Activated naive CD4-positive, alpha-beta T cell treated with Interleukin-2 at 50 U/mL for 16 hours (primary cell): ENCODE measurements at places on chromosomes 1 and 21.

DNA sequence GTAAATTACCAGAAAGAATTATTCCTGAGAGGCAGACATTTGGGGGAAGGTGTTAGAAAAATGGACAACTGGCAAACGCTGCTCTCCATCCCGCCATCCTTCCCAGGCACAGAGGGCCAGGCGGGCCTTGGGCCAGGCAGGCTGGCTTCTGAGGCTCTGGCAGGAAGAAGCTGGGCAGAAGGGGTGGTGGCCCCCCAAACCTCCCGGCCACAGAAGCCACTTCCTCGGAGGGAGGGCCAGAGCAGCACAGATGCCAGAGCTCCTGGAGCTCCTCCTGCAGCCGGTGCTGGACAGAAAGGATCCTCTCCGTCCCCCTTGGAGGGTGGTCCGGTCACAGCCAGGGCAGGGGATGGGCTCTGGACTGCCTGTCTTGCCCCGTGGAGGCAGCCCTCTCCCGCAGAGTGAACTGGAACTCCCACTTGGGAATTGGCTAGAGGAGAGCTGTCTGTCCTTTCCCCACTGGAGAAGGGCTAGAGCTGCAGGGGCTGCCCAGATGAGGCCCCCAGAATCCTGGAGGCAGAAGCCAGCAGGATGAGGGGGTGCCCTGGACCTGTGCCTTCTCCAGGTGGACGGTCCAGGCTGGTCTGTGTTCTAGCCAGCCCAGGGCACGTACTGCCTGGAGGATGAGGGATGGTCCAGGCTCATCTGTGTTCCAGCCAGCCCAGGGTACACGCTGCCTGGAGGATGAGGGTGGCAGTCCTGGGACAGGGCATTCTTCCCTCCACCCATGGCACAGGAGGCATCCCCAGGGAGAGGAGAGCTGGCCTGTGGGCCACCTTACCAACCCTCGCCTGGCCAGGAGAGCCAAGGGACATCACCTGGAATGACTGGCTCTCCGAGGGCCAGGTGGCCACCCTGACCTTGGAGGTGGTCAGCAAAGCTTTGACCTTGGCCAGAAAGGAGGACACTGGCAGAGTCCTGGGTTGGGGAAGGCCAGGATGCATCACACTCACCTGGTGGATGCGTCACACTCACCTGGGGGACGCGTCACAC, 47.4 kb upstream of the ACTRT2 start:
- DNase-seq = no peak

DNA sequence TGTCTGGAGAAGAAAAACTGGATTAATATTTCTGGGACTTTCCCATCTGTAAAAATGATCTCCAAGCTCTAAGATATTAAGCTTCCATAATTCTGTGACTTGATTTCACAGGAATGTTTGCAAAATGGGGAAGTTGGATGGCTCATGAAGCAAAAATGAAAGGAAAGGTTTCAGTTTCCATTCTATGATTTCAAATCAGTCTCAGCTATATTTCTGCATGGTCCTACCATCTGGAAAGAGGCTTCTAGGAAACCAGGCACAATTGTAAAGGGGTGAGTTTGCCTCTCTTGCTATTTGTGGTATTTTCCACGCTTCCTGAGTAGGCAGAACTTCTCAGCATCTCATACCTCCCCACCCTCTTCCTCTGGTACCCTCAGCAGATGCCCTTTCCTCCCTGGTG, 22.4 kb upstream of the ACTN2 start:
- no peak for DNase-seq

GRCh38 chr1:31855038-31855845, 39.4 kb upstream of the SPOCD1 start:
- DNase-seq = no peak

DNA sequence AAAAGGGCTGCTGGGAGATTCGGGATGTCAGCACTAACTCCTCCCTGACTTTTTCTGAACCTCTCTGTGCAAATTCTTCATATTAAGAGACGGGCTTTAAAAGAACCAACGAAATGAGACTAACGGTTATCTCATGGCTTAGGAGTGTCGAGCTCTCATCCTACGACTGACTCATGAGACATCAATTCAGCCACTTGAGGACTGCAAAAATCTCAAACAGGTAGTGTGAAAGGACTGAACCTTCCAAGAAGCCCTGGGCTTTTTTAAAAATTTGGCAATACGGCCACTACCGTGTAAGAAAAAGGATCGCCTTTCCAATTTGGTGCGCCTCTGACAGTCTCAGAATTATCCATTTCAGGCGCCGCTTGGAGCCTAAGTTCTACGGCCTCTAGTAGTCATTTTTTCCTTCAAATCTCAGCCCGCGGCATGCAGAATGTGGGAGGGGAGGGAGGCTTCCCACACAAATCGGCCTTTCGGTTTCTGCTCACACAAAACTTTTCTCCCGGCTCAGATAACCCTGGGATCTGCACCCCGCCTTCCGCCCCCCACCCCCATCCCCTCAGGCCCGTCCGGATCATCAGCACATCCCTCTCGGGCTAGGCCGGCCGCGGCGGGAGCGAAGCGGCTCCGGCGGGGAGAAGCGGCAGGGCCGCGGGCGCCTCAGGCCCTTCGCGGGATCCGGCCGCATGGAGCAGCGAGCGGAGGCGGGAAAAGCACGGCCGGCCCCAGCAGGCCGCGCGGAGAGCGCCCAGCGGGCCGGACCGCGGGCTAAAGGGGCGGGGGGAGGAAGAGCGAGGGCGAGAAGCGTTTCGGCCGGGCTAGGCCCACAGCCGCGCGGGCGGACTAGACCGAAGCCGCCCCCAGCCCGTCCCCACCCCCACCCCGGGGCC, 618 bp downstream of the HNRNPR start:
- DNase-seq = peak; percentile 67

DNA sequence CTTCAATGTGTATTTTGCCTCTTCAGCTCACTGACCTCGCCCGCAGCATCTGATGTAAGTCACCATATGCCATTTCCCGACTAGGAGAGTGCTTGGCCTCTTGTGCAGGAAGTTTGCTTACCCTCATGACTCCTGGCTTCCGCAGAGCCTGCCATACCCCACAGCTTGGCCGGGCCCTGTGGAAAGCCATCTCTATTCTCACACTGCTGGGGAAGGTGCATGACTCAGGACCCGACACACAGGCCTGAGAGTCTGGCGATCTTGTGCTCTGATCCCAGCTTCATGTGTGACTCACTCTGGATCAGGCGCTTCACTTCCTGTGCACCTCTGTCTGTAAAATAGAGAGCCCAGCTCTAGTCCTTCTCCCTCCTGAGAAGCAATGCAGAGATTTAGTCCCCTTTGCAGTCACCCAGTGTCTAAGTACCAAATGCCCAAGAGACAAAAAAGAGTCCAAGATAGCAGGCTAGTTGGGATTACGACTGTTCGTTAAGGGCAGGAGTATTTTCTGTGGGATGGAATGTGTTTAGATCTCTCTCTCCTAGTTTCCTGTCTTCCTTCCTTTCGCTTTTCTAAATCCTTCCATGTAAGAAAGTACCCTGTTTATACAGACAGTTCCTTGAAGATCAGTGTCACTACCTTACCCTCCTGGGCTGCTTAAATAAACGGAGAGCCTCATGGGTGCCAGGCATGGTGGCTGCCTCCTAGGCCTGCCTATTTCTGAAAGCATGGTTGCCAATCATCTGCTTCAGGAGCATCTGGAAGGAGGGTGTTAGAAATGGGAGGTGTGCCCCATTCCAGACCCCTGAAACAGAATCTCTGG, 62.8 kb upstream of the KIF26B start:
- no peak for DNase-seq

DNA sequence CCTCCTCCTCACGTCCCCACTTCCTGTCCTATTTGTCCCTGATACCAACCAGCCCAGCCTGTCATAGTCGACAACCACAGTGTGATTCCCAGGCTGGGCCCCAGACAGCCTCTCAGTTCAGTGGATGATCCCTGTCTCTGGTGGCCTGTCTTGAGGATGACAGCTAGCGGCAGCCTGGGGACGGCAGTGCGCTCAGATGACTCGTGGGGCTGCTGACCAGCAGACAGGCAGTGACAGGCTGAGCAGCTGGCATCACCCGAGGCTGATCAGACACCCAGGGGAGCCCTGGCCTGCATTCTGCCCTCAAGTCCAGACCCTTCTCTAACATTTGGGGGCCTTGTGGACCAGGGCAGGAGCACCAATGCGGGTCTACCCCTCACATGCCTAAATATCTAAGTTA, 21.0 kb downstream of the NKAIN1 start:
- no peak for DNase-seq

GRCh38 chr1:28800324-28800723, 11.6 kb upstream of the OPRD1 start:
- no peak for DNase-seq

GRCh38 chr1:18606443-18607288, 24.0 kb upstream of the PAX7 start:
- DNase-seq = no peak

DNA sequence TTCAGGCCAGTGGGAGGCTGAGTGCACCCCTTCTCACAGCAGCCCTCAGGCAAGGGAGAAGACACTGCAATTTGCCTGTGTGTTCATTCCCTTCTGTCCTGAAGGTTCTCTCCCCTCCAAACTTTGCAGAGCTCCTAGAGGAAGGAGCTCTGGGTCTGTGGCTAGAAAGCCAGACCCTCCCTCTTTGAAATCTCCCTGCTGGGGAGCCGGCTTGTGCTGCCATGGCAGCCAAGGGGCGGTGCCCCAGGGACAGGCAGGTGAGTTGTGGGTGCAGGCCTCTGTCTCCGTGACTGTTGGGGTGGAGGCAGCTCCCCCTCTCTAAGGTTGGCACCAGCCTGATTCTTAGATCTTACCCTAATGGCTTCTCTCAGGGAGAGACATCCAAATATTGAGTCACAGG, 53.0 kb downstream of the OLFML2B start:
- DNase-seq = no peak

- no peak for DNase-seq
Observed at GRCh38 chr1:22309572-22309971, 142.1 kb upstream of the ZBTB40 start.
